ENCODE measurements at places on chromosomes 12 and 14.

- DNase-seq, result no peak
Observed at GRCh38 chr12:87660987-87661774, 368.0 kb downstream of the C12orf50 start.

- no peak for DNase-seq
Observed at GRCh38 chr12:10291030-10291429, 16.6 kb upstream of the KLRD1 start.

- no peak for DNase-seq
Observed at GRCh38 chr14:64826845-64827244, 52.9 kb downstream of the SPTB start.

- no peak for DNase-seq
Observed at GRCh38 chr12:46661110-46661845, 164.5 kb downstream of the SLC38A4 start.

DNA sequence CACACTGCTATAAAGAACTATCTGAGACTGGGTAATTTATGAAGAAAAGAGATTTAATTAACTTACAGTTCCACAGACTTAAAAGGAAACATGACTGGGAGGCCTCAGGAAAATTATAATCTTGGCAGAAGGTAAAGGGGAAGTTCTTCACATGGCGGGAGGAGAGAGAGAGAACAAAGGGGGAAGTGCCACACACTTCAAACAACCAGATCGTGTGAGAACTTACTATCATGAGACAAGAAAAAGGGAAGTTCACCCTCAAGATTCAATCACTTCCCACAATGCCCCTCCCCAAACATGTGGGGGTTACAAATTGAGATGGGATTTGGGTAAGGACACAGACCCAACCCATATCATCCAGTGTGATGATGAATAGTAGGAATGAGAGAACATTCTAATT lies 366.5 kb downstream of the LRFN5 start:
- no peak for DNase-seq

DNA sequence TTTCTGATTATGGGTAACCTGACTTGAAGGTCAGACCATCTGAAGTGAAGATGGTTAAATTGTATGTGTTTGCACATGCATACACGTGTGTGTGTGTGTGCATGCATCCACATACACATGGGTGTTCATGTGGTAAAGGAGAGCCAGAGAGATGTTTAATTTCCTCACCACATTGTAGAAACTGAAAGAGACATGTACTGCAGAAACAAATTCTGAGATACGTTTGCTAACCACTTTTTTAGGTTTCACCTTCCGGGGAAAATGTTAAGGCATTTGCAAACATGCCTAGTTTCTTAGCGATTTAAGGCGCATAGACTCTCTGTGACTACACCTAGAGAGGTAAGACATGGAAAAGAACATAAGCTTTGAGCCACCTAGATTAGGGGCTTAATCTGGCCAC lies 362.9 kb downstream of the RAD51B start:
- DNase-seq, result peak; percentile 2

- DNase-seq, result no peak
Observed at GRCh38 chr12:30788754-30789153, 34.0 kb upstream of the CAPRIN2 start.

DNA sequence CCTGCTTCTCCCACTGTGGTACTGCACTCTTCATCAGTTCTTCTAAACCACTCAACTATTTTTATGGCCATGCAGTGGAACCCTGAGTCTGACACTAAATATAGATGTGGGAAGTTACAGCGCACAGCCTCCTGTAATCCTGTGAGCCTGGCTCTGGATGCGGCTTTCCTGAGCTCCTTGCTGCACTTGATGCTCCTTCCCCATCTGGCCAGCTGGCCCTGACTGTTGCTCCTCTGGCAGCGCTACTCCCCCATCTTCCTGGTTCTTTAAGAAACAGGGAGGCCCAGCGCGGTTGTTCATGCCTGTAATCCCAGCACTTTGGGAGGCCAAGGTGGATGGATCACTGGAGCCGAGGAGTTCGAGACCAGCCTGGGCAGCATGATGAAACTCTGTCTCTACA lies 24.6 kb downstream of the IQSEC3 start:
- DNase-seq, result no peak

All from stimulated activated CD4-positive, alpha-beta T cell treated with anti-CD3 and anti-CD28 coated beads, Interleukin-12 subunit alpha, Interleukin-12 subunit beta, amount 100 ng/mL, for 24 hours (primary cell).